Left hindlimb (tissue), 1 donor: ENCODE measurements at places on chromosomes 3 and 15.

DNA sequence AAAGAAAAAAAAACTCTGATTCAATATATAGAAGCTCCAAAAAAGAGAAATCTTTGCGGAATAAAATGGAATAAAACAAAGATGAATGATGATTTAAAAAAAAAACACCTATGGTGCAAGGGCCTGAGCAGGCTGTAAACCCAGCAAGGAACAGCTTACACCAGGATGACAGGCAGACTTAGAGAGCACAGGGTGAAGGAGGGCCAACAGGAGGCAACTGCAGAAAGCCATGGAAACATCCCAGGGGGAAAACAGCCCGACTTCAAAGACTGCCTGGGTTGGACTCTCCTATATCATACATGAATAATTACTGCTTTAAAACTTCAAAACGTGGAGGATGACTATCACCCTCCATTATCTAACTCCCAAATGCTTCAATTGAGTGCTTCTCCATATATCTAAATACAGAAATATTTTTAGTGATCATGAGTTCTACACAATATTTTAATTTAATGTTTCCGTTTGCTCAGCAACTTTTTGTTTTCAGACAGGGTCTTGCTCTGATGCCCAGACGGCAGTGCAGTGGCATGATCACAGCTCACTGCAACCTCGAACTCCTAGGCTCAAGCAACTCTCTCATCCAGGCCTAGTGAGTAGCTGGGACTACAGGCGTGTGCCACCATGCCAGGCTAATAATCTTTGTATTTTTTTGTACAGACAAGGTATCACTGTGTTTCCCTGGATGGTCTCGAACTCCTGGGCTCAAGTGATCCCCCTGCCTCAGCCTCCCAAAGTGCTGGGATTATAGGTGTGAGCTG, 456.2 kb downstream of the TBL1XR1 start:
- DNase-seq, result no peak

DNA sequence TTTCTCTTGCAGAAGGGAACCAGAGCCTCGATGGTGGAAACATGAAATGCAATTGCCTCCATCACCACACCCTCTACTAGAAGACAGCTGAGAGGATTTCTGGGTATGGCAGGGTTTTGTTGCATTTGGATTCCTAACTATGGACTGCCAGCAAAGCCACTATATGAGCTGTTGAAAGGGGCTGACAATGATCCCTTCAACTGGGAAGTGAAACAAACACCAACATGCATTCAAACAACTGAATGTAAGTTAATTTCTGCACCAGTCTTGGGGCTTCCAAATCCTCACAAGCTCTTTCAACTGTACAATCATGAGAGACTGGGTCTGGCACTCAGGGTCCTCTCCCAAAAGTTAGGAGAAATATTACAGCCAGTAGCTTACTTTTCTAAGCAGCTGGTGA, 116.7 kb upstream of the PLCL2 start:
- no peak for DNase-seq

DNA sequence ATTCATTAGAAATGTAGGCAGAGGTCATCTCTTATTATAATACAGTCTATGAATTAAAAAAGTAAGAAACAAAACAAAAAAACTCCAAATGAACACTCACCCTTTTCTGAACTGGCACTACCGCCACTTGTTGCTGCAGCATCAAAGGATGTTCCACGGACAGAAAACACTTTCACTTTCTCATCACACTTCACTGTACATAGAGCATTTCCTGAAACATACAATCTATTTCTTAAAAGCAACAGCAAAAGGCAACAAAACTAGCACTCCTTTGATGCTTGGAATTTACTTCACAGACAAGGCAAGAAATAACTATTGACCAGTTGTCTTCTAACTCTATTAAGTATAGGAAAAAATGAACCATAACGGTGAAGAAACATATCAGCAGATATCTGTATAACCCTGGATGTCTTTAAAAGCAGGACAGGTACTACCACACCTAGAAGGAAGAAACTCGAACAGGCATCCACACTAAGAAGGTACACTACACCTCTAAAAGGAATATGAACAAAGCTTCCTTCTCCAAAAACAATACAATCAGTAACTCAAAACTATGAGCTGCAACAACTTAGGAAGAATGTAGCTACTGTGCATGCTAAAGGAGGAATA, 24.9 kb downstream of the ETFA start:
- no peak for DNase-seq

- peak; percentile 50 for DNase-seq
Measured at GRCh38 chr15:58065445-58066041, at the start of gene ALDH1A2. Gene ALDH1A2 (minus strand): TSS chr15:58065711. CDS start chr15:58065650, 61 bp downstream.

DNA sequence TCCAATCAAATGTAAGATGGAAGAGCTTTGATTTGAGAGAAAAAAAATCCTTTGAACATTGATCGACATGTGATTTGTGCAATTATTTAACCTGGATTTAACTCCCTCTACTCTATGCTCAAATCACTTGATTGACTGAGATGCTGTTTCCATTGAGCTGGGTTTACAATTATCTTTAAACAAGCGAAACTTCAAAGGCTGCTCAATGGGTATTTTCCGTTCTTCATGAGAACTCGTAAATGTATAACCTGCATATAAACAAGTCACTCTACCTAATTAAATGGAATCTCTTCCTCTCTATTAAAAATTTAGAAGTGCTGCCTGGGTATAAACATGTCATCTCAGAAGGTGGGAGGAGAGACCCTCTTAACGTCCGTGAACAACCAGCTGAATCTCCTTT, 71.9 kb downstream of the ANXA2 start:
- DNase-seq, result no peak

DNA sequence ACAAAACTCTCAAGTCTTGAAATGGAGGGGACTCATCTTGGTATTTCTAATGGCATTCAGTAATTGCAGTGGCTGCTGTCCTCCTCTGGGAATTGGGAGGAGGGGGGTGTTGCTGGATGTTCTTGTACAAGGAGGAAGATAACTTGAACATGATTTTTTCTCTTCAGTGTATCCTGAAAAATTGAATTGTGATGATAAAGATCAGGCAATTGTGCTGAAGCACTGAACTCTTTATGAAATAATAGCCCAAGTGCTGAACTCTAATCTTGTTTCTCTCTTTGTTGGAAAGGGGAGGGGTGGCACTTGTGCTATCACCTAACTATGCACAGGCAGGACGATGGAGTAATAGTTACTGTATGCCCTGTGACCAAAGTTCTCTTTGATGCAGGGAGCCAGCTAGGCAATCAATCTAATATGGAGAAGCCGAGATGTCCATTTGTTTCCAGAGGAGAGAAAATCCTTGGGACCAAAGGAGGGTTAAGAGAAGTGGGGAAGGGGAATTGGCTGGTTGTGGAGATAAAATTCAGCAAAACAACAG, 68.1 kb upstream of the ATP2C1 start:
- no peak for DNase-seq

- DNase-seq, result no peak
Measured at GRCh38 chr3:56812754-56813652, 11.3 kb upstream of the ARHGEF3 start.

GRCh38 chr3:177141899-177142646, 55.2 kb downstream of the TBL1XR1 start:
- DNase-seq, result no peak

GRCh38 chr3:29128001-29128400, 152.9 kb upstream of the RBMS3 start:
- DNase-seq, result no peak

DNA sequence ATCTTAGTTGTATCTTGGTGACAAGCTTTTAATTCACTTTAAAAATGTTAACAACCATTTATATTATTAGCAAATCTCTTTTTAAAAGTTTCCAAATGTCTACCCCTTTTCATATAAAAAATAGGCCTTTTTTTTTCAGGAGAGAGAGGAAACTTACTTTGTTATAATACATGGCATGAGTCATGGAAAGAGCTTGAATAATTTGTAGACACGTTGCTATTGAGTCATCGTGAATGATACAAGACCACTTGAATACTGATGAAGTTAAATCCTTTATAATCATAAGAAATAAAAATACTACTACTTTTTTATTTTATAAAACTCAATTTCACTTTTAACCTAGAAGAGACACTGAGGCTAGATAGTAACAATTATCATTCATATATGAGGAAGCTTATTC, 70.3 kb upstream of the BBX start:
- DNase-seq, result no peak

- peak; percentile 57 for DNase-seq
Measured at GRCh38 chr15:33067456-33067855, 127.1 kb downstream of the FMN1 start.

DNA sequence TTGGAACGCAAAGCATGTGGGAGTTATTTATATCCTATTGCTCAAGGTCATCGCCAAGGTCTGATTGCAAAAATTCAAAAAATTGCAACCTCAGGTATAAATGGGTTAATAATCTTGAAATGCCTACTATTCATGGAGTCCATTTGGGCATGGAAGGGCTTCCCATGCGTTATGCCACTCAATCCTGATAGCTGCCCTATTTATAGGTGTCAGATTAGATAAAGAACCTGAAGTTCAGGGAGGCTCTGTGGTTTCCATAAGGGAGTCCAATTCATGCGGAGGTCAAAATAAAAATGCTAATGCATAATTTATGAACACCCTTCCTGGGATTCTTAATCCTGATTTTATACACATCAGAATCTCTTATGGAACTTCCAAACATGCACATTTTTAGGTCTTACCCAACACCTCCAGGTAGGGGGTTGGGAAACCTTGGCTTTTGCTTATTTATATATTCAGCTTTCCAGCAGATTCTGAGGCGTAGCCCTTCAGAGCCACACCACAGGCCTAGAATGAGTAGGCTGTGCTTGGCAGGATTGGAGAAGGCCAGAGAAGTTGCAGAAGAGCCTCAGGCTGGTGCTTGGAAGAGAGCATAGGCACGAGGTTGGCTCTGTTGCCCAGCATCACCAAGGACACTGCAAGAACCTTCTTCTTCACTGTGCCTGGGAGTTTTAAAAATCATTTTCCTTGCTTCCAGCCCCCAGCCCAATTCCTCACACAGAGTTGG, 324.4 kb upstream of the CFAP20DC start:
- DNase-seq, result no peak

GRCh38 chr3:76685858-76686257, 354.0 kb upstream of the ROBO2 start:
- DNase-seq, result no peak

DNA sequence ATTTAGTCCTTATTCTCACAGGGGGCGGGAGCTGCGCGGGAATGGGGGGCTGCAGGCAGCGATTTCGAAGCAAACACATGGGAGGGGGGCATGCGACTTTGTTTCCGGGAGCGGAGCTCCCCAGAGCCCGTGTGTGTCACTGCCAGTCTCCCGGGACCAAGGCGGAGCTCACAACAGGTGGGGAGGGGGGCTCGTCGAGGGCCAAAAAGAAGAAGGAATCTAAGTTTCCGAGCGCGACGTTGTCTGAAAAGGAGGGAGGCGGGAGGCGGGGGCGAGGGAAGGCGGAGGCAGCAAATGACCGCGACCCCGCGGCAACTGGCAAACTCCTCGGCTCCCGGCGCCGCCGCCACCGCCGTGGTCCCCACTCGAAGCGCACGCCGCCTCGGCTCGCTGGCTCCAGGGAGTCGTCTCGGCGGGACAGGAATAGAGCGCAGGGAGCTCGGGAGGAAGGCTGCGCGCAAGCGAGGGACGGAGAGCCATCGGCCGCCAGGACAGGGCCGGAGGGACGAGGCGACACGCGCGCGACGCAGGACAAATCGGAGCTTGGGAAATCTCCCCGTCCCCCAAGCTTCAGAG, 1.4 kb downstream of the FOXP1 start:
- DNase-seq, result peak; percentile 80

- DNase-seq, result no peak
Measured at GRCh38 chr3:134704556-134704955, 53.7 kb upstream of the KY start.
